Mesenchymal stem cell (in vitro differentiated cells and primary cell): ENCODE measurements at places on chromosomes 4 and X.
A peak's percentile ranks its signal among the peaks of the same experiment; 100 is the strongest.

GRCh38 chr4:130812117-130812765 is 1716.3 kb downstream of the C4orf33 start:
- no peak for DNase-seq
- no peak overlapping the region for H3K4me3 ChIP-seq
- H3K36me3 ChIP-seq: no peaks in the 10 kb centered on the region

- no peaks in the 10 kb centered on the region for H3K36me3 ChIP-seq
- peaks cover 2% of the 10 kb centered on the region for H3K4me1 ChIP-seq
- no peak overlapping the region for H3K4me3 ChIP-seq
- no peak overlapping the region for H3K27ac ChIP-seq
These were observed 12.2 kb downstream of the SMPX start for GRCh38 chrX:21745756-21746155.

- no peaks in the 10 kb centered on the region for H3K36me3 ChIP-seq
- H3K4me1 ChIP-seq: peaks cover 7% of the 10 kb centered on the region
- no peak for DNase-seq
- H3K27me3 ChIP-seq: peaks cover 22% of the 10 kb centered on the region
- no peak overlapping the region for H3K4me3 ChIP-seq
These were observed 50.4 kb downstream of the SORCS2 start for GRCh38 chr4:7242766-7243165.

- H3K4me1 ChIP-seq: no peaks in the 10 kb centered on the region
- H3K36me3 ChIP-seq: no peaks in the 10 kb centered on the region
- H3K27me3 ChIP-seq: no peaks in the 10 kb centered on the region
- no peak overlapping the region for H3K27ac ChIP-seq
- no peak overlapping the region for H3K4me3 ChIP-seq
These were observed 1029.7 kb upstream of the TENM3 start for GRCh38 chr4:181213551-181213950.

DNA sequence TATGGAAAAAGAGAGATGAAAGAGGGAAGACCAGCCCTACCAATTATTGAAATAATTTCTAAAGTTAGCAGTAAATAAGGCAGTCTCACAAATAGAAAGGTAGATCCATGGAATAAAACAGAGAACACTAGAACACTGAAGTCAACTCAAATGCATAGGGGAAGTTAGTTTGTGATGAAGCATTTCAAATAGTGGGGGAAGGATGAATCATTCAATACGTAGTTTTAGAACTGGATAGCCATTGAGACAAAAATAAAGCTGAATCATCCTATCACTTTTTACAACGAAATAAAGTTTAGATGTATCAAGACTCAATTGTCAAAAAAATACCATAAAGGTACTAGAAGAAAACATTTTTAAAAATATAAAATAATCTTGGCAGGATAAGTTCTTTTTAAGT is 143.2 kb upstream of the DGKK start:
- H3K27me3 ChIP-seq: no peaks in the 10 kb centered on the region
- peaks cover 2% of the 10 kb centered on the region for H3K4me1 ChIP-seq
- H3K27ac ChIP-seq: no peak overlapping the region
- DNase-seq: no peak
- H3K36me3 ChIP-seq: no peaks in the 10 kb centered on the region

DNA sequence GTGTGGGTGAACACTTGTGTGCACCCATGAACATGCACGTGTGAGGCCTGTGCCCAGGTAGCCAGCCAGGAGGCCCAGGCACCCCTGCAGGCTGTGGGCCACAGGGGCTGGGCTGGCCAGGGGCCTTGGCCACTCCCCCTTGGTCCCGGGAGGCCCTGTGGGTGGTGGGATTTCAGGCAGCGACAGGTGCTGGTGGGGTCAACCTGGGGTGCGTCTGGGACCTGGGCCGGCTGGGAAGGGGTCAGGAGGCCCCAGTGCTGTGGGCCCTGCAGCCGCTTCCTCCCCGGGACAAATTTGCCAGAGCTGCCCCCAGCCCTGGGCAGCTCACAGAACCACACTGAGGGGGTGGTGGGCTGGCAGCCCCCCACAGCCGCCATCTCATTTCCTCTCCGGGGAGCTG is 7.9 kb downstream of the FGFRL1 start:
- no peak overlapping the region for H3K27ac ChIP-seq
- peaks cover 57% of the 10 kb centered on the region for H3K4me1 ChIP-seq
- peaks cover 2% of the 10 kb centered on the region for H3K36me3 ChIP-seq

DNA sequence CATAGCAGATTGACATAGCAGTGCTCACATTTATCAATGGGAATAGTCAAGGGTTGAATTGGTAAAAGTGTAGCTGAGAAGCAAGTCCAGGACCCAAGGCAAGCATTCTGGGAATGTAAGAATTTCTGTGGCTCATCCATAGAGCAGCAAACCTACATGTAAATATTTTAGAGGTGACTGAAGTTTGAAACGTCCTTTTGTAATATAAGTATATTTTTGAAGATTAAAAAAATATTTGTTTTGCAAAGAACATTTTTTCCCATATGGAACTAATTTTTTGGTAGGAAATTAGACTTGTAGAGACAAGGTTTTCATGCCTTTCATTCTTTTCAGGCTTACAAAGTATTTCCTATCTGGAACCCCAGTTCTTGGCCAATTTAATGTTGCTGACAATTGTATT is 104.0 kb downstream of the TEX13A start:
- no peak overlapping the region for H3K27ac ChIP-seq
- no peaks in the 10 kb centered on the region for H3K4me1 ChIP-seq
- no peak overlapping the region for H3K4me3 ChIP-seq
- no peak for DNase-seq

DNA sequence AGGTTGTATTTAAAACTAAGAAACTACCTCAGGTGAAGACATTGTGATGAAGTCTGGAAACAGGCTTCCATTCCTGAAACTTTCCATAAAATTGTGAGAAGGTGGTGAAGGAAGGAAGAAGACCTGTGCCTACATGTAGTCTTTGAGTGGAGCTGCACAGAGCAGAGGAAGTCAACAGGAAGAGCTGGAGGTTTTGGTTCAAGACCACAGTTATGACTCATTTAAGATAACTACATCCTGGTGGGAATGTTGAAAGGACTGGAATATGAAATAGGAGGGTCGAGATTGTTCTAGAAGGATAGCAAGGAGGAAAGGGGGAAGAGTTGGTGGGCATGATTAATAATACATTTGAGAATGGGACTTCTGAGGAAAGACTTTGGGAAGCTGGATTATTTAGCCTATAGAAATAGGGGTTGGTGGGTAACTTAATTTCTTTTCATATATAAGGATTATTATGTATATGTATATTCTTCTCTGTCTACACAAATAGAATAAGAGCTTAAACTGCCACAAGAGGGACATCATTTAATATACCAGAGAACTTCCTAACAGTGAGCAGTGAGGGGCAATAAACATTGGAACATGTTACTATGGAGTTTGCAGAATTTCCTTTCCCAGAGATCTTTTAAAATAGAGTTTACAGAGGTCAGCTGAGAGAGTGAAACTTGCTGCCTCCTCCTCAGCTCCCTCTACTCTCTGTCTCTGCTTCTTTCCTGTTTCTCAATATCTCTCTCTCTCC is 23.5 kb downstream of the AWAT2 start:
- no peaks in the 10 kb centered on the region for H3K36me3 ChIP-seq
- H3K27ac ChIP-seq: no peak overlapping the region
- DNase-seq: peak; percentile 0
- H3K27me3 ChIP-seq: peaks cover 47% of the 10 kb centered on the region
- H3K4me1 ChIP-seq: no peaks in the 10 kb centered on the region
- no peak overlapping the region for H3K4me3 ChIP-seq

GRCh38 chr4:118790544-118790943 is 45.4 kb downstream of the SEC24D start:
- no peak overlapping the region for H3K4me3 ChIP-seq
- DNase-seq: no peak
- H3K27ac ChIP-seq: no peak overlapping the region
- peaks cover 19% of the 10 kb centered on the region for H3K36me3 ChIP-seq

GRCh38 chr4:70979445-70980008 is 13.9 kb upstream of the DCK start:
- H3K27ac ChIP-seq: no peak overlapping the region
- no peaks in the 10 kb centered on the region for H3K4me1 ChIP-seq
- DNase-seq: peak; percentile 41
- no peak overlapping the region for H3K4me3 ChIP-seq
- H3K27me3 ChIP-seq: no peaks in the 10 kb centered on the region

DNA sequence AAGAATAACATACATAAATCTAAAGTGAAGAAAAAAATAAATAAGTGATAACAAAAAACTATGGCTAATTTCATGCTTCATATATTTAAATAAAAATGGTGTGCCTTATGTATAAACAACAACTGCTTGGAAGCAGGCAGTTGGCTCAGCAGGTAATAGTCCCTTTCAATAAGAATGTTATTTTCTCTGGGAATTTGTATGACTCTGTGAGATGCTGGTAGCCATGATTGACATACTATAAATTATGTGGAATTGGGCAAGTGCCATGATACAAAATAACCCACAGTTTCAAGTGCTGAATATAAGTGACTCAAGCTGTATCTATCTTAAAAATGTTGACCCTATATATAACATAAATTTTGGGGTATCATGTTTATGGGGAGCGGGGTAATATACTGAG is 546.5 kb downstream of the SPOCK3 start:
- H3K27ac ChIP-seq: no peak overlapping the region
- H3K36me3 ChIP-seq: no peaks in the 10 kb centered on the region
- DNase-seq: no peak
- H3K4me1 ChIP-seq: no peaks in the 10 kb centered on the region
- H3K27me3 ChIP-seq: no peaks in the 10 kb centered on the region
- H3K4me3 ChIP-seq: no peak overlapping the region

DNA sequence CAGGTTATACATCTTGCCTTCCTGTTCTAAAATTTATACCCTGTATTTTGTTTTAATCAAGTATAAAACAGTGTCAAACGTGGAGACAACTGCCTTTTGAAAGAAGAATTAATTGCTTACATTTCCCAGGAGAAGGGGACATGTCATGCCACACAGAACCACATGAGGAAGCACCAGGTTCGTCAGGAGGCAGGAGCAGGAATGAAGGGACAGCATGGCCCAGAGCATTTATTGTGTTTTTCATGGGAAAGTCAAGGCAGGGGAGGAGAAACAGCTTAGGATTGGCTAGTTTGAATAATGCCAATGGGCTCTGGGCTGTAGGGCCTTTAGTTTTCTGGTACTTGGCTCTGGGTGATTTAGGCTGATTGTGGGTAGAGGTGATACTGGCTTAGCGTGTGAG is 203.7 kb downstream of the CFAP299 start:
- peaks cover 2% of the 10 kb centered on the region for H3K4me1 ChIP-seq
- no peak overlapping the region for H3K27ac ChIP-seq
- no peaks in the 10 kb centered on the region for H3K27me3 ChIP-seq
- no peaks in the 10 kb centered on the region for H3K36me3 ChIP-seq
- no peak overlapping the region for H3K4me3 ChIP-seq
- no peak for DNase-seq

DNA sequence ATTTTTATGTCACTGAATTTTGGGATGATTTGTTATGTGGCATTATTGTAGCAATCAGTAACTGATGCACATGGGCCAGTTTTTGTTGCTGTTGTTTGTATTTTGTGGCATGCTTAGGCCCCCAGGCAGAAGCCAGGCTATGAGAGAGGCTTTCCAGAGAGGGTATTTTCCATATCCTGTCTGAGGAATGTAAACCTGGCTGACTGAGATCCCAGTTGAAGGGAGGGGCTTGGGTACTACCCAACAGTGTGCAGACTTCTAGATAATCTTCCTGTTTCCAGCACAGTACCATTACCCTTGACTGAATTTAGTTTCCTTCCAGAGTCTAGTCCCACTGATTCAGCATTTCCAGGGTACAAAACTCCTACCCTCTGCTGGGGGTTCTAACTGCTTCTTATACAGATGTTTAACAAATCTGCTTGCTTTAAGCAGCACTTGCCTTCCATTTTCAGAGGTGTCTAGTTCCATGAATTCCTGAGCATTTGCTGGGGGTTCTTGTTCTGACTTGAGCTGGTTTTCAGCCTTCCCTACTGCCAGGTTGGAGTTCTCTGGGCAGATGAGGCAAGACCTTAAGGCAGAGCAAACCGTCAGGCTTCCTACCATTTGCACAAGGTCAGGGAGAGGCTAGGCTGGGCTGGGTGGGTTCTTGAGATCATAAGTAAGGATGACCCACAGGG is 104.7 kb upstream of the EGFL6 start:
- H3K27me3 ChIP-seq: no peaks in the 10 kb centered on the region
- H3K4me1 ChIP-seq: no peaks in the 10 kb centered on the region
- no peaks in the 10 kb centered on the region for H3K36me3 ChIP-seq
- no peak overlapping the region for H3K27ac ChIP-seq
- DNase-seq: peak; percentile 28

DNA sequence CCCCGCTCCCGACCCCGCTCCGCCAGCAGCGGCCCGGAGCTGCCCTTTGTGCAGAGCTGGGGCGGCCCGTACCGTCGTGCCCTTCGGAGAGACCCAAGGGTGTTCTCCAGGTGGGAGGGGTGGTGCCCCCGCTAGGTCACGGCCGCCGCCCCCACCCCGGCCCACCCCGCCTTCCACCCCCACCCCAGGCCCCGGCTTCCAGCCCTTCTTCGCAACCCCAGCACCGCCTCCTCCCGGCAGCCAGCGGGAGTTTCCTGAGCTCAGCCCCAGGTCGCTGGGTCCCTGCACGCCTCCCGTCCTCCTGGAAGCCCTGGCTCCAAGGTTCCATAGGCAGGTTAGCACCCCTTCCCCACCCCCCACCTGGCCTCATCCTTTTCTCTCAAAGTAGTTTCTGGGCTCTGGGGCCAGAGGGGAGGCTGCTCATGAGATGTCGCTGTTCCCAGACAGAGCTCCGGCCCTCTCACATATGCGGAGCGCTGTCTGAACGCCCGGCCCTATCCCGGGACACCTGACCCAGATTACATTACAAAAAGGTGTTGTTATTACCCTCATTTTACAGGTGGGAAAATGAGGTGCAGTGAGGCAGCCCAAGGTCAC is 25.2 kb upstream of the FGFR3 start:
- no peaks in the 10 kb centered on the region for H3K36me3 ChIP-seq
- H3K4me1 ChIP-seq: peaks cover 53% of the 10 kb centered on the region
- peaks cover 55% of the 10 kb centered on the region for H3K27me3 ChIP-seq

DNA sequence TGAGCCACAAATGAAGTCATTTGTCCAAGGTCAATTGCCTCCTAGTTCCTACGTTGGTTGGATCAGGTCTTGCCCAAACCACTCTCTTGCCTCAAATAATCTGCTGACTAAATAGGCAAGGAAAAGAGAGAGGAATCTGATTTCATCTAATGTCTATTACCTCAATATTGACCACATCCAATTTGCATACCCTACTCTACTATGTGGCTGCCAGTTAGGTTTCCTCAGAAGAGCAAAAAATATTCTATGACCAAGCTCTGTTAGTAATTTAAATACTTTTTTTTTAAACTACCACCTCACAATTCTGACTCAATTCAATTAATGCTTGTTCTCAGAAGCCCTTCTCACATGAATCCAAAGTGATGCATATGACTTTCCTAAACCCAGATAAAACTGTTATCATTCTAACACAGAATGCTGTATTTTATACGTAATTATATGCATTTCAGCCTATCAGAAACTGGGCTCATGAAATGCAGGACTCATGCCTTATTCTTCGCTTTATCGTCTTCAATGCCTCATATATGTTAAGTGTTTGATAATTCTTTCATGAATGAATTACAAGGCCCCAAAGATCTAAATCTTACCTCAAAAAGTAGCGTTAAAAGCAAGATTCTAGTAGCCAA is 98.6 kb downstream of the HUWE1 start:
- DNase-seq: no peak
- H3K4me3 ChIP-seq: no peak overlapping the region
- H3K4me1 ChIP-seq: no peaks in the 10 kb centered on the region
- no peak overlapping the region for H3K27ac ChIP-seq
- H3K36me3 ChIP-seq: peaks cover 99% of the 10 kb centered on the region
- H3K27me3 ChIP-seq: no peaks in the 10 kb centered on the region
